ENCODE measurements at places on chromosomes 5 and 9.

DNA sequence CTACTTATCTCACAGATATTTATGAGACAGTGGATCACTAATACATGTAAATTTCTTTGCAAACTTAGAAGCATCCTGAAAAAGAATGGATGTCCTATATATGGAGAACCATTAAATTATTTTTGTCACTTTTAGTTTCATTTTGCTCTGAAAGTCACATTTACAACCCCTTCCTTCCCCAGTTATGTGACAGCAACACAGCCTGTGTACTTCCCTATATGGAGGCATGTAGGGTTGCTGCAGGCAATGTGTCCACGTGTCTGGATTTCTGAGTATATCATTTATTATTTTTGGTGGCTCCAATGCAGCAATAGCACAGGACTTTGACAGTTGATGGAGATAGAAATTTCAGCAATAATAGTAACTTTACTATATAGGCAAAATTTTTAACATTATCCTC, 156.4 kb downstream of the ST8SIA4 start:
- no peak for DNase-seq

DNA sequence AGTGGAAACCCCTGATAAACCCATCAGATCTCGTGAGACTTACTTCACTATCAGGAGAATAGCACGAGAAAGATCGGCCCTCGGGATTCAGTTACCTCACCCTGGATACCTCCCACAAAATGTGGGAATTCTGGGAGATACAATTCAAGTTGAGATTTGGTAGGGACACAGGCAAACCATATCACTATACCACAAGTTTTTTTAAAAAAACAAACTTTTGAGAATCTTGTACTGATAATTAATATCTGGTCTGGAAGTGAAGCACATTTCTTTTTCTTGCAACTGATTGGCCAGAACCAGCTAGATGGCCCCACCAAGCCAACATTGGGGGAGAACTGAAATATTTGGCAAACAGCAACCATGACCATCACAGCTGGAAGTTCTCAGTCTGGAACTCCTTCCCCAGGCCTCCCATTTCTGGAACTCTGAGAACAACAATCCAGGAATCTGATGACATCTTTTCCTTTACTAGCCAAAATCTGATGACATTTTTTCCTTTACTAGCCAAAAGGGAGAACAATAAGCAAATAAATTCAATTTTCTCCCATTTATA, 51.8 kb upstream of the CDKN2B start:
- DNase-seq = no peak

DNA sequence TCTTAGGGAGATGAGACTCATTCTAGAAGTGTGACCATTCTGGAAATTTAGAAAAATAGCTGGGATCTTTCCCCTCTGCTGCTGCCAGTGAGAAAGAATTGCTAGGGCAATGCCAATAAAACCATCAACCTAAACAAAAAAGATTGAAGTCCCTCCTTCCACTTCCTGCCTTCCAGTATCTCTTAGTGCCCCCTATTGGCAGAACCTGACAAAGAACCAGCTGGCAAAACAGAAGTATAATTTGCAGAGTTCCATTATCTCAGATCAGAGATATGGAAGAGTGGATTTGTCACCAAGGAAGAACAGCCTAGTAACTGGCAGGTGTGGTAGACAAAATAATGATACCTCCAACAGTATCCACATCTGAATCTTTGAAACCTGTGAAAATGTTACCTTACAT, 13.8 kb upstream of the PLCXD3 start:
- DNase-seq = no peak

- no peak for DNase-seq
These were observed 94.6 kb downstream of the EFNA5 start for GRCh38 chr5:107576155-107576554.

- DNase-seq = no peak
These were observed 120.0 kb downstream of the DAB2IP start for GRCh38 chr9:121771418-121771817.

GRCh38 chr5:121246971-121247370, 604.7 kb upstream of the FTMT start:
- no peak for DNase-seq

GRCh38 chr5:31182136-31182535, 11.3 kb upstream of the CDH6 start:
- DNase-seq = no peak

DNA sequence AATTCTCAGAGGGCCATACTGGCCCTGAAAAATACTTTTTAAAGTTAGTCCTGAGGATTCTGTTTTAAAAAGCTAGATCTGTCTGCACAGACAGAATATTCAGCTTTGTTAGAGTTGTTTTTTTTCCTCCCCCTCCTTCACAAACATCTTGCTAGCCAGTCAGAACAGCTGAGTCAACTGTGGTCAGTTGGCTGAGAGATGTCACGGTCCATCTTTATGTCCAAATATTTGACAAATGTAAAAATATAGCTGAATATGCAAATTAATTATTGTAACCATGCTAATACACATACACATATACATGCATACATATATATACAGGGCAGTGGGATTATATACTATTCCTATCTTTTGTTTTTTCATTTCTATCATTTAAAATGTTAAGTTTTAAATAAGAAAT, 33.9 kb downstream of the UNC13B start:
- DNase-seq = no peak

DNA sequence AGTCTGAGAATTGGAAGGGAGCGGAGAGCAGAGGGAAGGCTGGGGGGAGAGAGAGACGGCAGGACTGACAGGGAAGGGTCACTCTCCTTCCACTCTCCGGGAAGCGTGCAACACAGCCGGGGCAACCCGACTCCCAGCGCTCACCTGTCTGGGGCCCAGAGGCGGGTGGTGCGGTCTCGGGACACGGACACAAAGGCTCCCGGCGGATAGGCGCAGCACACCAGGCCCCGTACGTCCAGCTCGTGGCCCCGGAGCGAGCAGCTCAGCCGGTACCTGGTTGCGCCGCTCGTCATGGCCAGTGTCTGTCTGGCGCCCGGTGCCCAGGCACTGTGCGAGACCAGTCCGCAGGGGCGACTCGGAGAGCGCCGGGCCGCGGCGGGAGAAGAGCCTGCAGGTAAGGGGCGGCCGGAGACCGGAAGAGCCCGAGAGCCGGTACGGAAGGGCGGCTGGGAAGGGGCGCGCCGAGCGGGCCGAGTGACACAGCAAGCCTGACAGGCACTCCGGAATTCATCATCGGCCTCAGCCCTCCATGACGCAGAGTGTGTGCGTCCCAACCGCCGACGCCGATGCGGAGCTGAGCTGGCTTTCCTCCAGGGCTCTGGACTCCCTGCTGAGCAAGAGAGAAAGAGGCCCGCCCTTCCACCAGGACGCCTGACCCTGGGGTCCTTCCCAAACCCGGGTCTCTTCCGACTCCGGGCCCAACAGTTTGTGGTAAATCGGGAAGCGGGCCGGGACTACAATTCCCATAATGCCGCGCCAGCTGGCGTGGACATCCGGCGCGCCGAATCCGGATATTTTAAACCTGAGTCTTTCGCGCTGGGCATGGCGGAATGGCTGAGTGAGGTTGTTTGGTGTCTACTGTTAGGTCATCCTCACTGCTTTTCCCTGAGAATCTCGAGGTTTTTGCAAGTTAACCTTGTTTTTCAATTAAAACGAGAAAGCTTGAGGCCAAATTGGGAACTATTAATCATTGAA, at the start of gene PLAA:
Gene PLAA (minus strand): TSS at position 490 of the 975 bp plus-strand sequence. CDS start 197 bp downstream, at position 293.
- DNase-seq = peak; percentile 99

- no peak for DNase-seq
These were observed 78.6 kb upstream of the KLF9 start for GRCh38 chr9:70493029-70493428.

DNA sequence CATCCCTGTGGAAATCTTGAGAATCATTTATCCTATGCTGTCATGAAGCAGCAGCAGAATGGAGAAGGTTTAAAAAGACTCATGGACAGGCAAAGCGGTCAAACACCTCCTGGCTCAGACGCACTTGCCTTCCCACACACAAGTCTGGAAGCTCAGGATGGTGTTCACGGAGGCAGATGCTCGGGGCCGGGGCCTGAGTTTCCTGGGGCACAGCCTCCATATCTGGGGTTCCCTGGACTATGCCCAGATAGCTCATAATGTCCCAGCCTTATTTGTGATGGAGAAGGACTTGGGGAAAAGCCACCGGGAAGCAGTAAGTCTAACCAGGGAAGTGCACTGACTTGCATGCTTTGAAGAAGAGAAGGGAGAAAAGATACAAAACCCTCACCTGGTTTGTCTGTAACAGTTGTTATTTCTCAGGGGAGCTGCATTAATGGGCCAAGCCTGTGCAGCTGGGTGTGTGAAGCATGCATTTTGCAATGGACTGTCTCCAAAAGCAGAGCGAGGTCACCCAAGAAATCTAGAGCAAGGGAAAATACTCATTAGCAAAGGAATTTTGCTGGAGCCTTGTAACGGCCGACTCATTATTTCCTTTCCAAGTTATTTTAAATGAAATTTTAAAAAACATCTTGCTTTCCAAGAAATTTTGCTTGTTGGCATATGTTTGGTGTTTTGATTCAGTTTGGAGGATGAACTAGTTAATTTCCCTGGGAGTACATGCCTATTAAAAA, 3.4 kb downstream of the S1PR3 start:
- DNase-seq = no peak

DNA sequence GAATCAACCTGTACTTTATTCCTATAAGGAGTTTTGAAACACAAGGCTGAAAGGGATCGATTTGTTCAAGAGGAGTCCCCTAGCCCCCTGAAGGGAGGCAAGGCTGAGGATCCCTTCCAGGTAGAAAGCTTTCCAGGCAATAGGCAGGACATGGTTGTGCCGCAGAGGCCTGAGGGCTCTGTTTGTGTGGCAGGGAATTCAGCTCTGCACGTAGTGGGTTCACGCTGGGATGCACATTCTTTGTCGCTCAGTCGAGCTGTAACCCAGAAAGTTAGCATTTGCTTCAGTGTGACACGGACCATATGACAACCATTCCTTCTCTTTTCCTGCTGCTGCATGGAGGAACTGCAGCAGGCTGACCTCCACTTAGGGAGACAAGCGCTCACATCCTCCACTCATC, 65.6 kb upstream of the TRIO start:
- no peak for DNase-seq

- peak; percentile 83 for DNase-seq
These were observed 1.0 kb upstream of the MEF2C start for GRCh38 chr5:88883836-88884607.

DNA sequence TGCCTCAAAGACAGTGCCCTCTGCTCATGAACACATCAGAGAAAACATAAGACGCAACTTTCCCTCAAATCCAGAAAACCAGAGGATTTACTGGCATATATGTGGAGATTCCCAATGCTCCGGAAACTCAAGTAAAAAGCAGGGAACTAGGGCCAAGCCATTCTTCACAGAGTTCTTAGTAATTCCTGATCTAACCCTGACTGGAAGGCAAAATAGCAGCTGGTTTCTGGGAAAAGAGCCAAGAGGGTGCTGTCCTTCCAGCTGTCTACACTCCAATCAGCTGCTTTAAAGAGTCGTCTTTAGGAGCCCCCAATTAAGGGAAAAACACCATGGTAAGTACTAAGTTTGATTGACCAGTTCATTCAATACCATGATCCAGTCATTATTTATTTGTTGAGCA, 49.6 kb downstream of the GNA14 start:
- DNase-seq = no peak

- DNase-seq = no peak
These were observed 13.2 kb downstream of the DOCK8 start for GRCh38 chr9:227860-228259.

GRCh38 chr9:92003308-92004044, 53.4 kb upstream of the ROR2 start:
- DNase-seq = no peak

- no peak for DNase-seq
These were observed 12.0 kb downstream of the PCDHAC2 start for GRCh38 chr5:140978260-140978659.

DNA sequence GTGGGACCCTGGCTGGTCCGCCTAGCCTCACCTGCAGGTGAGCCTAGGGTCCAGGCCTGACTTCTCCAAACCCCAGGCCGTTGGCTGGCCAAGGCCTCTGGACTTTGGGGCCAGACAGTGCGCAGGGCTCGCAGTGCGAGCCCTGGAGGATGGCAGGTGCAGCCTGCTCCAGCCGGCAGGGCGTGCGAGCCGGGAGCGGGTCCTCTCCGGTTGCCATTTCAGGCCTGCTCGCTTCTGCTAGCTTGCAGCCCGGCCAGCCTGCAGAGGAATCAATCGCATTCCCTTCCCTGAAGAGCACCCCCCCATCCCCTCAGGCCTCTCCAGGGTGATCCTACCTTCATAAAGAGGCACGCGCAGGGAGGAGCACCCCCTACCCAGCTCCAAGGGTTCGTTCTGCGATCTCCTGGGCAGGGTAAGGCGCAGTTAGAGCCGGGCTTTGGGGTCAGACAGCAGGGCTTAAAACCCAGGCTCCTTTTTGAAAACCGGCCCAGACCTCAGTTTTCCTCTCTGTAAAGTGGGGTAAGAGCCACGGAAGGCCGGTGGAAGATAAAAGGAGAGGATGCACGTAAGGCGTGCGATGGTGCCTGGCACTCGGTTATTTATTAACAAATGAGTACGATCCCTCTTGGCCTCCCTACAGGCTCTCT, 6.2 kb downstream of the BARHL1 start:
- peak; percentile 20 for DNase-seq

- peak; percentile 21 for DNase-seq
These were observed 85.5 kb upstream of the CTSL start for GRCh38 chr9:87640385-87640795.

- no peak for DNase-seq
These were observed 21.7 kb downstream of the SKIC3 start for GRCh38 chr5:95533106-95533505.

DNA sequence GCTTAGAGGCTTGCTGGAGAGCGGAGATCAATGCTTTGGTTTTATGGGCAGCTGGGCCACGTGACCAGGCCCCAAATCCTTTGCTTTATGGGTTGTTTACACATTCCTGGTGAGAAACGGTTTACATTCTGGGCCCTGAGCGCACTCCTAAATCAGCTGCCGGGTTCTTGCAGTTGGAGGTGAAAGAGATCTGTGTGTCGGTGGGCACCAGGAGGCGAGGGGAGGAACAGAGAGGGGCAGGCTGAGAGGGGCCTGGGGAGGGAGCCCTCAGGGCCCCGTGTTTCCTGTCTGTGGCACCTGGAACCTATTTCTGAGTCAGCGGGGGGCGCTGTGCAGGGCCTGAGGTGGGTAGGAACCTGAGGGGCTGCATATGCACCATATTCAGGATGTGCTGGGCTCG, 63.5 kb upstream of the HAND1 start:
- DNase-seq = no peak

GRCh38 chr5:113145757-113146387, 169.3 kb downstream of the DCP2 start:
- no peak for DNase-seq

DNA sequence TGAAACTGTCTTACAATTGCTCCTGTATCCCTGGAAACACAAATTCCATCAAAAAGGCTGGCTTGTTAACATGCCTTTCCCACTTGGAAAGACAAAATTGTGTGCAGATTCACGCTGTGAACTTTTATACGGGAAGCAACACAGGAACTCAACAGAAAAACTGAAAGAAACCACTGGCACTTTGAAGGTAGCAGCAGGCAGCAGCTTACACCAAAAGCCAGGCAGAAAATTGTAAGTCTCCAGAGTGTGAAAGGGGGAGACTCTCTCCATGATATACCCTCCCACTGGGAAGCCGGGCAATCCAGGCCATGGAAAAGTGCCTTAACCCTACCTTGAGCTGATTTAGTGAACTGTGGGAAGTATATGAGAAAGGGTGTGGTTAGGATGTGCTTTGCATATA, 943.7 kb downstream of the CDH18 start:
- no peak for DNase-seq
